ENCODE measurements at places on chromosomes 12 and 14. TPM values are rescaled to one million over a fixed set of nuclear protein-coding genes. Genes with fewer than 3 reads are reported as not detected.

CCDC184 gene
- 0.51 TPM for total RNA-seq

DNA sequence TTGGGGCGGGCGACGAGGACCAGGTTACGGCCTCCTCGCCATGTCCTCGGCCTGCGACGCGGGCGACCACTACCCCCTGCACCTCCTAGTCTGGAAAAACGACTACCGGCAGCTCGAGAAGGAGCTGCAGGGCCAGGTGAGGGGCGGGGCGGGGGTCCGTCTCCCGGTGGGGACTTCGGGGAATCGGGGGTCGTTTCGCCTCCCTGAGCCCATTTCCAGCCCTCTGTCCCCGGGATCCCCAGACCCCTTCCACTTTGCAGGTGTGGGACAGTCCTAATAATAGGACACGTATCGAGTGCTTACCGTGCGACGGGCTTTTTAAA lies 380 bp downstream of the ANKRD13A start:
- peaks cover 13% of the 10 kb centered on the region for H3K4me1 ChIP-seq
- no peaks in the 10 kb centered on the region for H3K27me3 ChIP-seq
- H3K4me3 ChIP-seq: peak overlapping the region; percentile 95

LMO3 gene
- 171 TPM for total RNA-seq

DNA sequence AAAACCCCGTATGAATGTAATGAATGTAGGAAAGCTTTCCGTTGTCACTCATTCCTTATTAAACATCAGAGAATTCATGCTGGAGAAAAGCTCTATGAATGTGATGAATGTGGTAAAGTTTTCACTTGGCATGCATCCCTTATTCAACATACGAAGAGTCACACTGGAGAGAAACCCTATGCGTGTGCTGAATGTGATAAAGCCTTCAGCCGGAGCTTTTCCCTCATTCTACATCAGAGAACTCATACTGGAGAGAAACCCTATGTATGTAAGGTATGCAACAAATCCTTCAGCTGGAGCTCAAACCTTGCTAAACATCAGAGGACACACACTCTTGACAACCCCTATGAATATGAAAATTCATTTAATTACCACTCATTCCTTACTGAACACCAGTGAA lies 23.8 kb downstream of the ZNF891 start:
- DNase-seq: no peak
- H3K27ac ChIP-seq: no peak overlapping the region
- no peaks in the 10 kb centered on the region for H3K4me1 ChIP-seq
- peaks cover 51% of the 10 kb centered on the region for H3K36me3 ChIP-seq
- H3K4me3 ChIP-seq: no peak overlapping the region

- H3K36me3 ChIP-seq: no peaks in the 10 kb centered on the region
- H3K4me1 ChIP-seq: peaks cover 15% of the 10 kb centered on the region
- peak; percentile 60 for DNase-seq
- H3K4me3 ChIP-seq: peak overlapping the region; percentile 59
Observed at GRCh38 chr12:94149119-94149780, 873 bp downstream of the PLXNC1 start.

DNA sequence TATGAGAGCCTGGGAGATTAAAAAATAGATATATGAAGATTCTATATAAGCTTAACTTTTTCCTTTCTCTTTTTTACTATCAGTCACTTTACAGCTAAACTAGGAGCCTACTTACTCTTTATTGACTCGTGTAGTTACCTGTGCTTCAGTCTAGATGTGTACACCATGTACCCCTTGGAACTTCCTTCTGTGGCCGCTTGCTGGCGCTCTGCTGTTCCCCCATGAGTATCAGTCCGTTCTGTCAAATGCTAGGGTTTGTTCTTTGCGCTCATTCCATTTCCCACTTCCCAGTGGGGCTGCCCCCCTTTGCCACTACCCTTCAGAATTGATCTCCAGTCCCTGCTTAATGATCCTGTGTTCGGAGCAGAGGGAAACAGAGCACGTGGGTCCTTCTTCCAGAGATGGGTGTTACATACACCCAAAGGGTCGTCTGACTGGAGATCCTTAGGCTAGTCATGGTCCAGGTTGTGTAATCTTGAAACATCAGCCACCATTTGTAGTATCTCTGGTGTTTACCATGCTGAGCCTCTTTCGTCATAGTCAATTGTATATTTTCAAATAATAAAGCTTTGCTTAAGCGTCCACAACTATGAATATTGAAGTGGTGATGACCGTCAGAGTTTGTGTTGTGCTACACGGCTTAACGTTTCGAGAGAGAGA lies 160.0 kb downstream of the FBXL14 start:
- no peaks in the 10 kb centered on the region for H3K36me3 ChIP-seq
- no peak overlapping the region for H3K27ac ChIP-seq
- peaks cover 4% of the 10 kb centered on the region for H3K4me1 ChIP-seq
- no peak for DNase-seq
- no peak overlapping the region for H3K4me3 ChIP-seq
- H3K27me3 ChIP-seq: no peaks in the 10 kb centered on the region

DEGS2 gene
- total RNA-seq: 5.2 TPM

DNA sequence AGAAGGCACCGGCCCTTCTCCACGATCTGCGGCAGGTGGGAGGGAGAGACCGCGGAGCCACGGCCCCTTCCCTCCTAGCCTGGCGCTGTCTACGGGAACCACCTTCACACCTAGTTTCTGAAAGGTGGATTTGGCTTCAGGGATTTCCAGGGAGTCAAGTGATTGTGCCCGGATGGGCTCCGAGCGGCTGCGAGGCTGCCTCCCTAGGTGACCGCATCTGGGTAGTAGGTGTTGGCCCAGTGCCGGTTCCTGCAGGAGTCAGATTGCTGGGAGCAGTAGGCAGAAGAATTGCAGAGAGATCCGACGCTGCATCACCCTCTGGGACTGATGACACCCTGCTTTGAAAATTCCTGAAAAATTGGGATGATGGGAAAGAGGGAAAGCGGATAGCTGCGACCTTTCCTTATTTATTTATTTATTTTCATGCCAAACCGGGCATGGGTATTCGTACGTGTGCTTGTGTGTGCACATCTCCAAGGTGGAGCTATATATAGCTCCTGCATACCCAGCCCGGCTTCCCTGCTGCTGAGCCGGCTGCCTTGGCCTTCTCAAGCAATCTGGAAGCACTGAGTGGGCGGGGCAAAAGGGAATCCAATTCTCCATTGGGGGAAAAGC lies 1.1 kb downstream of the CNTN1 start:
- no peaks in the 10 kb centered on the region for H3K36me3 ChIP-seq
- no peak overlapping the region for H3K27ac ChIP-seq
- peak; percentile 32 for DNase-seq
- H3K4me3 ChIP-seq: no peak overlapping the region
- H3K27me3 ChIP-seq: no peaks in the 10 kb centered on the region

DNA sequence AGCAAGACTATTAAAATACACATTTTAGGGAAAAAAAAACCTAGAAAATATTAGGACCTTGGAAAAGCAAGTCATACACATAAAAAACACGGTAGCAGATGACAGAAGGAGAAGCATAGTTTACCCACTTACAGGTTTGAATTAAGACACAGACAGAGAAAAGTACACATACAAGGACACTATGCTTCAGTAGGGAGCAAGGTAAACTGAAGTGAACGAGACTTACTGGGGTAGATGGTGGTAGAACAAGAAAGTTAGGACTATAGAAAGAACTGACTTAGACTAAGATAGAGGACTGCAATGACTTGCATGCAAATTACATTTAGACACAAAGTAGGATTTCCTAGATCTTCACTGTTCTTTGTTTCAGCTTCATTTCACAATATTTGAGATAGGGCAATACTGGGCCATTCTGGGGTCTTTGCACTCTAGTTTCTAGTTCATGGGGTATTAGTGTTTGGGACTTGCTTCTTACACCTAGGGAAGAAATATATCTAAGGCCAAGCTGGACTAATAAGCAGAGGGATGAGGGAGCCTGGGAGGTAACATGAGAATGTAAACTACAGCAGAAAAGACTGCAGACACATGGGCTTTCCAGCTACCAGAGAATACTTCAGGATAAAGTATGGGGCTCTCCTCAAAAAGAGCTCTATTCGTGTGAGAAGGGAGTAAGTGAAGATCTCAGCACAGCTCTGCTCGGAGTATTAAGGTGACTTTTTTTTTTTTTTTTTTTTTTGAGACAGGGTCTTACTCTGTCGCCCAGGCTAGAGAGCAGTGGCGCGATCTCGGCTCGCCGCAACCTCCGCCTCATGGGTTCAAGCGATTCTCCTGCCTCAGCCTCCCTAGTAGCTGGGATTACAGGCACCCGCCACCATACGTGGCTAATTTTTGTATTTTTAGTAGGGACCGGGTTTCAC lies 27.7 kb upstream of the STAC3 start:
- no peak overlapping the region for H3K27ac ChIP-seq
- H3K36me3 ChIP-seq: peaks cover 13% of the 10 kb centered on the region
- no peak overlapping the region for H3K4me3 ChIP-seq
- DNase-seq: no peak
- no peaks in the 10 kb centered on the region for H3K27me3 ChIP-seq

PLXNC1 gene
- total RNA-seq: 70.0 TPM

GRCh38 chr14:54399560-54399959 lies 2.8 kb downstream of the CDKN3 start:
- H3K4me1 ChIP-seq: peaks cover 18% of the 10 kb centered on the region
- no peak for DNase-seq
- no peaks in the 10 kb centered on the region for H3K36me3 ChIP-seq

CHGA gene
- 4.4 TPM for total RNA-seq

- H3K27ac ChIP-seq: peak overlapping the region; percentile 63
- H3K27me3 ChIP-seq: no peaks in the 10 kb centered on the region
- H3K4me1 ChIP-seq: peaks cover 29% of the 10 kb centered on the region
- DNase-seq: no peak
Observed at GRCh38 chr12:47739979-47740378, 14.7 kb upstream of the ENDOU start.

MMP17 gene
- total RNA-seq: 1.7 TPM

- H3K4me3 ChIP-seq: no peak overlapping the region
- H3K27ac ChIP-seq: no peak overlapping the region
- no peaks in the 10 kb centered on the region for H3K27me3 ChIP-seq
- no peaks in the 10 kb centered on the region for H3K36me3 ChIP-seq
- no peaks in the 10 kb centered on the region for H3K4me1 ChIP-seq
Observed at GRCh38 chr12:100164153-100164704, 21.6 kb upstream of the BLTP3B start.

- H3K36me3 ChIP-seq: no peaks in the 10 kb centered on the region
- no peaks in the 10 kb centered on the region for H3K27me3 ChIP-seq
- no peaks in the 10 kb centered on the region for H3K4me1 ChIP-seq
- DNase-seq: no peak
- H3K4me3 ChIP-seq: no peak overlapping the region
- no peak overlapping the region for H3K27ac ChIP-seq
Observed at GRCh38 chr12:48366131-48366530, 15.4 kb upstream of the ZNF641 start.

SERPINA3 gene
- total RNA-seq: 408 TPM

DNA sequence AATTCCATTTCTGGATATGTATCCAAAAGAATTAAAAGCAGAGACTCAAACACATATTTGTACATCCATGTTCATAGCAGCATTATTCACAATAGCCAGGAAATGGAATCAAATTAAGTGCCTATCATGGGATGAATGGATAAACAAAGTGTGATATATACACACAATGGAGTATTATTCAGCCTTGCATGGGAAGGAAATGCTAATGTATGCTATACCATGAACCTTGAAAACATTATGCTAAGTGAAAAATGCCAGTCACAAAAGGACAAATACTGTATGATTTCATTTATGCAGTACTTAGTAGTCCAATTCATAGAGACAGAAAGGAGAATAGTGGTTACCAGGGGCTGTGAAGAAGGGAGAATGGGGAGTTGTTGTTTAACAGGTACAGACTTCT lies 32.1 kb upstream of the CSRNP2 start:
- no peak for DNase-seq
- no peak overlapping the region for H3K4me3 ChIP-seq
- H3K4me1 ChIP-seq: no peaks in the 10 kb centered on the region
- H3K27ac ChIP-seq: no peak overlapping the region
- H3K27me3 ChIP-seq: no peaks in the 10 kb centered on the region

DNA sequence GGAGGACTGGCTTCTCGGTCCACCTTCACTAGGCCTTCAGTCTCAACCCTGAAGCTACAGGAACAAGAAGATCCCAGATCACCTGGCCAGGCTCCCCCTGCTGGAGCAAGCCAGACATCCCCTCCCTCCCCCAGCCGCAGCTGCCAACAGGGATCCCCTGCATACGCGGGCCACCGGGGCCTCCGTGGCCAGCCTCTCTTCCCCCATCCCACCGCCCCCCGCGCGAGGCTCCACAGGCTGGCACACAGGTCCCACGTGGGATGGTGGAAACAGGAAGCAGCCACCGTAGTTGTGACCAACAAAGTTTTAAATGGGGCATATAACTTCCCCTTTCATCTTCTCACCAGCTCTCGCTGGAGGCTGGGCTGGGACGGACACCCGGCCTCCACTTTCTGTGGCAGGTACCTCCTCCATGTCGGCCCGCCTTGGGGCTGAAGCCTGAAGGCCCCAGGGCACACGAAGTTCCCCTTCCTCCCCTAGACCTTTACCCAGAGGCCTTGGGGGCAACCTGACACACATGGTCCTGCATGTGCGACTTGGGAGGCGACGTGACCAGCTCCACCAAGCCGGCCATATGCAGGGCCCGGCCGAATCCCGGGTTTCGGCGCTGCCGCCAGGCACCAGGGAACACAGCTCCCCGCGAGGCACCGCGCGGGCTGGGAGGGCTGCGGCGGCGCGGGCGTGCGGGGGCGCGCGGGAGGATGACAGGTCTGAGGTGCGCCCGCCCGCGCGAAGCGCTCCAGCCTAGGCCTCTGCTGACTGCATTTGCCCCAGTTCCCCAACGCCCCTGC lies 44.4 kb upstream of the PNMA1 start:
- H3K27ac ChIP-seq: peak overlapping the region; percentile 97
- H3K36me3 ChIP-seq: no peaks in the 10 kb centered on the region
- no peaks in the 10 kb centered on the region for H3K27me3 ChIP-seq
- H3K4me3 ChIP-seq: peak overlapping the region; percentile 91

ASIC1 gene
- total RNA-seq: 2.0 TPM

DNA sequence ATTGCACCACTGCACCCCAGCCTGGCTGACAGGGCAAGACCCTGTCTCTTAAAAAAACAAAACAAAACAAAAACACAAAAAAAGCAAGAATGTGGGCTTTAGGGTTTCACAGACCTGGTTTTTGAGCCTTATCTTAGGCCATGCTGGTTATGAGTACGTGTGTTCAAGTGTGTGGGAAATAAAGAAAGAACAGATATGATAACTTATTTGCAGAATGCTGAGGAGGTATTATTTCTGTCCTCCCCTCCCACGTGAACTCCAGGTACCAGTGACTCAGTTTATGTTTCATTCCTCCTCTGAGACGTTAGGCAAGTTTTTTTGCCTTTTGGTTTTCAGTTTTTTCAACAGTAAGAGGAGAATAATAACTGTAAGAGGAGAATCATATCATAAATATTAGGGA lies 49.3 kb downstream of the PCNX1 start:
- H3K36me3 ChIP-seq: no peaks in the 10 kb centered on the region
- H3K4me3 ChIP-seq: no peak overlapping the region
- no peak overlapping the region for H3K27ac ChIP-seq

GDF3 gene
- total RNA-seq: not detected

POTEM gene
- total RNA-seq: not detected

GRCh38 chr14:68459480-68460136 lies 333.3 kb downstream of the ZFP36L1 start:
- no peak for DNase-seq
- H3K4me3 ChIP-seq: no peak overlapping the region
- H3K27me3 ChIP-seq: no peaks in the 10 kb centered on the region
- H3K27ac ChIP-seq: peak overlapping the region; percentile 65
- H3K4me1 ChIP-seq: peaks cover 17% of the 10 kb centered on the region

CISTR gene
- total RNA-seq: not detected

Measured in lung (tissue), 17 donors.